ENCODE measurements at places on chromosomes 11 and 22.

DNA sequence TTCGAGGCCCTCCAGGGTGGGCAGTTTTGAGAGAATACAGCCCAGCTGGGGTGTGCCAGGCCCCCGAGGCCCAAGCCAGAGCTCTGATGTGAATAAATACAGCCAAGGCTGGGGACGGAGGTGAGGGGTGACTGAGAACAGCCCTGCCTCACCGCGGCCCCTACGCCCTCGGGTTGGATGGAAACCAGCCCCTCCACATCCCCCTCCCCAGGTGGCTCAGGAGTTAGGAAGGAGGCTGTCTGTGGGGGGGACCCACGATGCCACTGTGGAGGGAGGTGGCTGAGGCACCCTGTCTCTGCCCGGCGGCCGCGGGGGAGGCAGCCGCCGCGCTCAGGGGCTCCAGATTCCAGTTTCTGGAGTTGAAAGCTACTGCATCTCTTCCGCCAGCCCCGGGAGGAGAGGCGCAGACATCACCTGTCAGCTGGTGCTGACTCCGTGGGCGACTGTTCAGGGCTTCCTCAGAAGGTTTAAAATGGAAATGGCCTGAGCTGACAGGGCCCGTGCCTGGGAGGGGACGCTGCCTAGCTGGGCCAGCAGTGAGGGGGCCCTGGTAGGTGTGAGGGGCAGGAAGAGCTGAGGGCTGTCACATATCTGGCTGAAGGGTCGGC lies 1.4 kb downstream of the FLRT1 start:
- DNase-seq: no peak

DNA sequence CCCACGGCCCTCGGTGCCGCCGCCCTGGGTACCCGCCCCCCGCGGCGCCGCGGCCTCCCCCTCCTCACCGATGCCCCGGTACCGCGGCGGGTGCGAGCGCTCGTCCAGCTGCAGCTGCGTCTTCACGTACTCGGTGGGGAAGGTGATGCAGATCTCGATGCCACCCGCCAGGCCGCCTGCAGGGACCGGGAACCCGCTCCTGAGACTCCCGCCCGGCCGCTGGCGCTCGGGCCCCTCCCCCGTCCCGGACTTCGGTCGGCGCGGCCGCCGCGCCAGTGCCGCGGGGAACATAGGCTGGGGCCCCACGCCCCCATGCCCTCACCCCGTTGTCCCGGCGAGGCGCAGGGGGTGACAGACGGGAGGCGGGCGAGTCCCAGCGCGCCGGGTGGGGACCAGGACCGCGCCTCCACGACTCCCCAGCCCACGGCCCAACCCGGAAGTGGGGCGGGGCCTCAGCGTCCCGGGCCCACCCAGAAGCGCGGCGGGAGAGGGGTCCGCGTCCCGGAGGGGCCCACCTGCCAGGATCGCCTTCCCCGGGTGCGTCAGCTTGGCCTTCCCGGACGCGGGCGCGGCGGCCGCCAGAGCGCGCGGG lies 375 bp downstream of the SLC25A1 start:
- DNase-seq: no peak

DNA sequence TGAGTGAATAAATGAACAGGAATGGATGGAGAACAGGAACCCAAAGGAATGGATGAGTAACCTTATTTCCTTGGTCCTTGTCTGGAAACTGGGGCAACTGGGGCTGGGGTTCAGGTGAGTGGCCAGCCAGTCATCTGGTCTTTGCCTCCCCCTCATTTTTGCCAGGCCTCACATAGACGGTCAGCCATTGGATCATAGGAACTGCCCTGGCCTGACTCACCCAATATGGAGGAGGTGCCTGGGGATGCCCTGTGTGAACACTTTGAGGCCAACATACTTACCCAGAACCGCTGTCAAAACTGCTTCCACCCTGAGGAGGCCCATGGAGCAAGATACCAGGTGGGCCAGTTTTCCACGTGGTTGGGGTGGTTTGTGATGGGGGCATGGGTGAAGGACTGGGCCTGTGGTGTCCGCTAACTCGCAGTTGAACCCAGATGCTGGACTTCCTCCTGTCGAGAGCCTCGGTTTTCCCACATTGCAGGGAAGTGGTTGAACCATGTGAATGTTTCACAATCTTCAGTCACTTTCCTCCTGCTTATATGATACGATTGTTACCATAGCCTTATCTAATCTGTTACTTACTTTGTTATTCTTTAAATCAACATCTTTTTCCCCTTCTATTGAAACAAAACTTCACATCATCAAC lies 4.4 kb downstream of the TRIOBP start:
- no peak for DNase-seq

DNA sequence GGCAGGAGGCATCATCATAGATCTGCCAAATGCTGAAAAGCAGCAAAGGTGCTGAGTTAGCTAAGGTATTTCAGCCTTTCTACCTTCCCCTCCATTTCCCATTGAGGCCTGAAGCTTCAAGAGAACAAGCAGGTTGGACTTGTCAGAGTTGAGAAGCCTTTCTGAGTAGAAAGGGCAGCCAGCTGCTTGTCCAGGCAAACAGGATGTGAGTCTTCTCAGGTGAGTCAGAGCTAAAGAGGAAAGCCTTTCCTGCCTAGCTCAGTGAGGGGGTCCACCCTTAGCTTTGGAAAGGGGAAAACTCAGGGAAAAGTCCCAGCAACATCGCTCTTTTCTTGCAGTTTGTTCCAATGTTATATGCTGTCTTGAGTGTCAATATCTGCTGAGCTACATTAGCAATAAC lies 13.2 kb upstream of the MPZL2 start:
- DNase-seq: no peak

GRCh38 chr11:111463276-111463675 lies 48.9 kb downstream of the BTG4 start:
- no peak for DNase-seq

GRCh38 chr11:126683766-126684728 lies 316.5 kb downstream of the KIRREL3 start:
- no peak for DNase-seq

DNA sequence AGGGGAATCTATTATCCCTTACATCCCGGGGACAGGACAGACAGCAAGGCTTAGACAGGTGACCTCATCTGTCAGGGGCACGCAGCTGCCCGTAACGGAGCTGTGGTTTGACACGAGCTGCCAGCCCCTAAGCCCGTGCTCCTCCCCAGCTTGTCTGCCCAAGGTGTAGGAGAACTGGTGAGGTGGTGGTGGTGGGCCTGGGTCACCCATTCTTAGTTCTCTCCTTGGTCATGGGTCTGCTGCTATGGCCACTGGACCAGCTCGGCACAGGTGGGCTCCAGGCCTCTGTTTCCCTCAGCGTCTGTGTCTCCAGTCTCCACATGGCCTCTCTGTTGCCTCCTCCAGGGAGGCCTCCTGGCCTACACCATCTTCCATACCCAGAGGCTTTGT lies 5.4 kb downstream of the PARVG start:
- DNase-seq: no peak

GRCh38 chr11:61579676-61580270 lies 1.1 kb downstream of the SYT7 start:
- DNase-seq: no peak

- no peak for DNase-seq
Observed at GRCh38 chr11:3202305-3202704, 16.3 kb downstream of the MRGPRG start.

DNA sequence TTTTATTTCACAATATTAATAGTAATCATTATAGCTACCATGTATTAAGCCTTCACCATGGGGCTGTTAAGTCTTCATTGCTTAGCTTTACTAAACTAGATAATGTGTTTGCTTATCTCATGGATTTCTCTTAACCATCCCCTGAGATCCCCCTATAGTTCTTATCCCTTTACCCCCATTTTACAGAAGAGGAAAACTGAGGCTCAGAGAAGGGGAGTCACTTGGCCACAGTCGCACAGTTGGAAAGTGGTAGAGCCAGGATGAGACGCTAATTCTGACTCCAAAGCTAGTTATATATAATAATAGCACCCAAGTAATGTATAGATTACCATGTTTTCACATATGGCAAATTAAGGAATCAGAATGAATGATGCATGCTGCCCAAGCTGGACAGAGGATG lies 9.7 kb upstream of the TFIP11 start:
- no peak for DNase-seq

DNA sequence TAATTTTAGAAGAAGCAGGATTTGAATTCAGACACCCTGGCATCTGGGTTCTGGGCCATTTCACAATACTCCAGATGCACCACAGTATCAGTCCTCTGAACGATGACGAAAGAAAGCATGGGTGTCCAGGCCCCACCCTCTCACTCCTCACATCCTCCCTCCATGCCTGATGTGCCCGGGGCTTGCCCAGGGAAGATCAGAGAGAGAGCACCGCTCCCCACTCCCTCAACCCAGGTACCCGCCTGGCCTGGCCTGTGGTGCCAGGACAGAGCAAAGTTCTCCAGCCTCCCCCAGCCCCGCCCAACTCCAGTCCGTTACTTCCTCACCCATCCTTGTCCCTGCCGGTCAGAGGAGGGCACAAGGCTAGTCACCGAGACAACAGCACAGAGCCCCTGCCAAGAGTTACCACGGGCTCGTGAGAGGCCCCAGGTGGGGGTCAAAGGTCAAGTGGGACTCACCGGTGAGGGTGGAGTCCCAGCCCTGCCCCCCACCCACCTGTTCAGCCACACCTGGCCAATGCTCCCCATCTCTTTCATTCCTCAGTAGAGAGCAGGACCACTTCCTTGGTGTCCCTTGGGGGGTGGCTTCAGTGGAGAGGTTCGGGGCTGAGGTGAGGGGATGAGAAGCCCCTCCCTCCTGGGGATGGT lies 8.1 kb downstream of the BCL9L start:
- no peak for DNase-seq

- DNase-seq: no peak
Observed at GRCh38 chr11:130631119-130631518, 182.7 kb downstream of the ADAMTS15 start.

DNA sequence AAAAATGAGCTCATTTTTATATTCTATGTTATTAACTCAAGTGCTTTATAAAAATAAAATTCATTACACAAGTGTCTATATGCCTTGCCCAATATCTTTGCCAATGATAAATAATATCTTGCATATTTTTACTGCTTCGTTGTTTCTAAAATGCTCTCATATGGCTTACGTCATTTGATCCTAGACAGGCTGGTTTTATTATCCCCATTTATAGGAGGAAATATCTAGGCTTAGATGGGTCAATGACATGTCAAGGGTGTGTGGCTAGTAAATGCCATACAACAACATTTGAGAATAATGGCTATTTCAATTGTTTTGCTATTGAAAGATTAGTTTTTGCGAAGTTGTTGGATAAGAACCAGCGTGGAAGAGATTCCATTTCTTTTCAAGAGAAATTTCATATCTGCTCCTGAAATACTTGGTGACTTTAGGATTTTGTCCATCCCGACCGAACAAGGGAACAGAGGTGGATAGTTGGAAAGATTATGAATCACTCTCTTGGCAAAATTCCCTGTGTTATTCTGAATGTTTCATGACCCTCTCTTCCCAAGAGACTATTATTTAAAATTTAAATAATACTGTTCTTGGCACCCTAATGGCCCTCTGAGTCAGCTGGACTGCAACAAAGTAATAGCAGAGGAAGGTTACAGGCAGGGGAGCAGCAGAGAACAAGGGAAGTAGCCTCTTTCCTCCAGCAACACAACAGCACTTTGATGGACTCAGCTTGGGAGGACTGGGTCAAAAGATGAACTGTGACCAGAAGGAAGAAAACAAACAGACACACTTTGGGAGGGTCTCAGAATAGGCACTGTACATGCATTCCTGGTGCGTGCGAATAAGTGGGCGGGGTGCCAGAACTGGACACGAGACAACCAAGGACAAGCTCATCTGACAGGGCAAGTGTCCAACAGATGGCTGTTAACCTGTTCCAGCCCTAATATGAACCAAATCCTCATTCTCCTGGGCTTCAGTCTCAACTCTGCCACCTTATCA lies 94.5 kb downstream of the ME3 start:
- DNase-seq: no peak

GRCh38 chr11:2012440-2012839 lies 14.8 kb upstream of the H19 start:
- no peak for DNase-seq

GRCh38 chr22:32005453-32005852 lies 37.6 kb upstream of the SLC5A1 start:
- DNase-seq: no peak

GRCh38 chr22:25402160-25402500 lies 162.3 kb upstream of the GRK3 start:
- DNase-seq: no peak

DNA sequence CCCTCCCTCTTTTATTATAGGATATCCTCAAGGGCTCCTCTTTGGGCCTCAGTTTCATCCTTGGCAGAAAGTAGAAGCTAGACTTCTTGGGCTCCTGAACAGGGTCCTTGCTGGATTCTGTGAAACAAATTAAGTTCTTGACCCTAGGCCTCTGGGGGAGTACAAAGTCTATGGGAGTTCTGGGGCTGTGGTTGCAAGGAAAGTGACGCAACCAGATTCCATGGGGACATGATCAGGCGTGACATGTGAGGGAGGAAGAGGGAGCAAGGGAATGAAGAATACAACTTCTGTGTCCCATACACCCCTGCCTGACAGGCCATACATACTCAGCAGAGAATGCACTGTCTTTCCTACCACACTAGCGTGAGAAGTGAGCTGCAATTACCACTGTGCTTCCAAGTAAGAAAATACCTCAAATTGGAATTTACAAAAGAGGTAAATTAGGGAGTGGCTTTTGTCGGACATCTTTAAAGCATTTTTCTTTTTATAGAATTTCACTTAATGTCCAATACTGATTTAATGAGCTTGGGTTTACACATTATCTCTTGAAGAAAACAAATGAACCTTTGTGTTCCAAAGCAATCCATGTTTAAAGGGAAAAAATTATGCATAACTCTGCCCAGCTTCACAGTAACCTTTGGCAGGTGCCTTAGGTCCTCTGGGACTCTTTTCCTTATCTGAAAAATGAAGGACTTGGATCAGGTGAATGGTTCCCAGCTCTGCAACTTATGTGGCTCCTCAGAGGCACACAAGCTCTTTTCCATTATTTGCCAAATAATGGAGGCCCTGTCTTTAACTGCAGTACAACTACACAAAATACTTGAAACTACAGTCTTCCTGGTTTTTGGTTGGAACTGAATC lies 38.9 kb downstream of the LIMK2 start:
- DNase-seq: no peak

DNA sequence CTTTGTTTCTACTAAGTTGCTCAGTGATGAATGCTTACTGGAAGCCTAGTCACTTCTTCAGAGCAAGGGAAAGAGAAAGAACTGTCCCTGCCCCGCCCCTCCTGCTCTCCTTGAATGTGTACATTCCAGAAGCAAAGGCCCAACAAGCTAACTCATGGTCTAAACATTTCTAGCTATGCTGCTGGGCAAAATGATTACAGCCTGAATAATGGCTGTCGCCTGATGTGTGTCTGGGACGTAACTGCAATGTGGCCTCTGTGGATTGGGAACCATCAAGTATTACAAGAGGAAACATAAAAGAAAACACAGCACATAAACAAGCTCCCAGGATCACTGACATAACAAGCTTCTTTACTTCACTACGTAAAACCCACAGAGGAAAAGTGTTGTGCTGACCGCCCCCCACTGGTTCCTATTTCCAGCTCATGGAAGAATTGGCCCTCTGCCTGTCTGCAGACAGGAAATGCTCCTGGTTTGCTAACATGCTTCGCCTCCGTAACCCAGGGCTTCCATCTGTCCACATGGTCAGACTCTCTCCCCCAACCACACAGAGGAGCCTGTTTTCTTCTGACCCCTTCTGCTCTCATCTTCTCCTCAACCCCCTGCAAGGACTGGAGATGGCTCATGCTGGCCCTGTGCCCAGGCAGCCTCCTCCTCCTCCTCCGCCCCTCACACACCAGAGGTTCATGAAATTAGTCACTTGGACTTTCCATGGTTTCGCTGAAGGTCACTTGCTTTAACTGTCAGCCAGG lies 187.2 kb downstream of the MAML2 start:
- no peak for DNase-seq
